ENCODE measurements at places on chromosomes 7 and 10.

DNA sequence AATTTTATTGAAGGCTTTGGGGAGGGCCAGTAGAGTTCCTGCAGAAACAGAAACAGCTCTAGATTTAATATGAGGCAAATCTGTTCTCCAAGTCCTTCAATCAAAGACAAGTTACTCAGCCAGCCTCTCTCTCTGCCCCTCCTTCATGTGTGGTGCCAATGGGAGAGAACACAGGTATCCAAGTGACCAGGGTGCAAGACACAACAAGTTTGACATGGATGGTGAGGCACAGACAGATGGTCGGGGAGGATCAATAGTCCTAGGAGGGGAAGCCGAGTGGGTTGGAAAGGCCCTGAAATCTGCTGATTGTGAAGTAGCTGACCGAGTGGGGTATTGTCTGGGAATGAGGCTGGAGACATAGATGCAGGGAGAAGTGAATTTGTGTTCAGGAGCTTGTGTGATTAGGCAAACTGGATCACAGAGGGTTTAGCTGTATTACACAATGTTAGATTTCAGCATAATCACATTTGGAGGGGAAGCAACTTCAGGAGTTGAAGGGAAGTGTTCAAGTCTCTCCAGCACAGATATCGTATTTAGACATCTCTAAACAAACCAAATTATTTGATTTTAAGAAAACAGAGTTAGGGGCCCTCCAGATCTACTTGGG is 1.5 kb downstream of the GIMAP1 start:
- DNase-seq: no peak

DNA sequence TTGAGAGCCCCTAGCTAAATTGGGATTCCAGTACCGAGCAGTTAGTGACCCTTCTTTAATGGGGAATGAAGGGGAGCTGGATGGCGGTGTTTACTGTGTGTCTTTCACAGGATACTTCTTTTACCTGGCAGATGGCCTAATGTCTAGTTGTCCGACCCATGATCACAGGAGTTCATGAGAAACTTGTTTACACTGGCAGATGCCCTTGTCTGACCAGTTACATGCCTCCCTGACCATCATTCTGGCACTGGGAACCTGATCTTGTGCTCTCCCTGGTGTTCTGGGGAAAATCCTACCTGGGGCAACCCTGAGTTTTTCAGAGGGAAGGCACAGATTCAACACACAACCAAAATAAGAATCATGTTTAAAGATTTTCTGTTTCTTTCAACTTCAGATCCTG is 120.1 kb upstream of the SLC13A1 start:
- DNase-seq: no peak

DNA sequence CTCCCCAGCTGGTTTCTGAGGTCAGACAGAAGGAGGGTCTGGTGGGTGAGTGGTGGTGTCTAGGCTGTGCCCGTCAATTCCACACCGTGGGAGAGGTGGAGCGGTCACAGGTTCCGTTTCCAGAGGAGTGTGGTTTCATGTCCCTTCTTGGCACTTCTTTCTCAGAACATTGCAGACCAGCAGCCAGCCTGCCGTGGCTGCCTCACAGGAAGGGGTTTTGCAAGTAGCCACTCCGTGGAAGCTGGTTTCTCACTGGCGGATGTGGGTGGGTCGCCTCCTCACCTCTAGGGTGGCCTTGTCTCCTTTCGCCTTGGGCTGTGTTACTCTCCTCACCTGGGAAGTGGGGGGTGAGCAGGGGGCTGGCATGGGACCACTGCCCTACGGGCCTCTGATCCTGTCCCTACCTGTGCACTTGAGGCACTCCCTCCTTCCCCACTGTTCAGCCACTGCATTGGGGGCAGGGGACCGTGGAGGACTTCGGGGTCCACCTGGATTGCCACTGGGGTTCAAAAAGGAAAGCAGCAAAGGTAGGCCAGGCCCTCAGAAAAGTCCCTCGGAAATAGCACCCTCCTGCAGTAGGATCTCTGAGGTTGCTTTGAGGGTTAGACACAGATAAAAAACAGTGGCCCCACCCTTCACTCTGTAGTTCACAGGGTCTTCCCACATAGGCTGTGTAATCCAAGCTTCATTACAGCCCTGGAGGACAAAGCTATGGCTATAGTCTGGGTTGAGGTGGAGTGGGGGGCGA is 33.9 kb downstream of the TSPAN14 start:
- no peak for DNase-seq

DNA sequence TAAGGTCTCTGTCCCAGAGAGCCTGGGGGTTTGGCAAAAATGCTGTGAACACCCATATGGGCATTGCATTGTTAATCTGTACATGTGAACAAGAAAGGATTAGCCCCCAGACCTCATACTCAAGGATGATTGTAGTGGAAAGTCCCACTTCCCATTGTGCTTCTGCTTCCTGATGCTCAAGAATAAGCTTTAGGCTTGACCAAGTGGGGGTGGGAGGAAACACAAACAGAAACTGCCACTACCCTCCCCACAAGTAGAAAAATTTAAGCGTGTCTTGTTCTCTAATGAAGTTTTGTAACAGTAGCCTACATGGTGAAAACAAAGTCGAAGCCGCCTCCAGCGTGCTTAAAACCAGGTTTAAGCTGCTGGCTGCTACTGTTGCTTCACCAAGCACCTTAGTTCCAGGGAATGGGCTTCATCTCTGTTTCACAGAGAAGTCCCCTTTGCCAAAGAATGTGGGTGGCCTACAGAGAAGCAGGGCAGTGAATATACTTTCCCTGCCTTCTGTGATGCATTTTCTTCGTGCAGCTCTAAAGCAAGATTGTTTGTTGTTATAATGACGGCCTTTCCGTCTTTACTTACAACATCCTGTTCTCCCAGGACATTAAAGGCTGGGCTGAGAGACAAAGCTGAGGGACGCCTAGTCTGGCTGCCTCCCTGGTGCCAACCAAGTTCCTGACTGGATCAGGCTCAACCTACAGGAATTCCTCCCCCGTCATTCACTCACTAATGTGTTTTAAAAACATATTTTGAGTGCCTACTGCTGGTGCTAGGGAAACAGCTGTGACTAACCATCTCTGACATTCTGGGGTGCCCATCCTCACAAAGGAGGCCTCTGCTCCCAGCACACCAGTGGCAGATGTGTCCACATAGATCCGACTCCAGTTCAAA is 32.1 kb upstream of the CCSER2 start:
- DNase-seq: no peak

DNA sequence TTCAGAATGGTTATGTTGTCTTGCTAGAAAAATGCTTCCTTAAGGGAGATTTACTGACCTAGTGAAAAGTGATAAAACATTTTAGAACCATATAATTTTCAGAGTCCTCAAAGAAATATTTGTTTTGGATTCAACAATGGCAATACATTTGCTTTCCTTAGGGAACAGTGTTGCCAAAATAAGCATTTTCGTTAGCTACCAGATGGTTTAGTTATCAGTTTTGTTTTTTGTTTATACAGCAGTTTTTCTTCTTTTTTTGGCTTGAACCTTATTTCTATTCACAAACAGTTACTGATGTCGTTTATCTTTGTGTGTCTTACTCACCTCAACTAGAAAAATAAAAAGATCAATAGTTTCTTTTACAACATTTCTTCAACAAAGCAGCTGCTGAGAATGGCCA is 48.6 kb downstream of the EXOC4 start:
- no peak for DNase-seq

DNA sequence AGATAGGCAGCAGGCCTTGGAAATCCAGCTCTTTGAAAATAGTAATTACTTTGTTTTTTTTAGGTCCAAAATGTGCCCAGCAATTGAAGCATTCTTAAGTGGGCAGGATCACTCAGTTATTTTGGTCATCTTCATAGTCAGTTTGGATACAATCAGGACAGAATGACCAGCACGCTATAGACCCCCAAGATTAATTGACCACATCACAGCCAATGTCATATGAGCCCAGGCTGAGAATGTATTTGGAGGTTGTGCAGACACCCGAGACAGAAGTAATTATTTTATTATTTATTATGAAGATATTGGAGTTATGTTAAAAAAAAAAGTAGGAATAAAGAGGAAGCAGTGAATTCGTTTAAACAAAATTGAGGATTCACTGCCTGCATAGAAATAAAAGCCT is 93.3 kb upstream of the PFKP start:
- no peak for DNase-seq

All from DMS79 treated with DMSO at 0.1 percent for 48 hours (cell line).